NCI-H2171 (cell line): ENCODE measurements at places on chromosomes 13 and 19.

- peak; percentile 44 for DNase-seq
These were observed 1.6 kb downstream of the METTL21C start for GRCh38 chr13:102693250-102693649.

DNA sequence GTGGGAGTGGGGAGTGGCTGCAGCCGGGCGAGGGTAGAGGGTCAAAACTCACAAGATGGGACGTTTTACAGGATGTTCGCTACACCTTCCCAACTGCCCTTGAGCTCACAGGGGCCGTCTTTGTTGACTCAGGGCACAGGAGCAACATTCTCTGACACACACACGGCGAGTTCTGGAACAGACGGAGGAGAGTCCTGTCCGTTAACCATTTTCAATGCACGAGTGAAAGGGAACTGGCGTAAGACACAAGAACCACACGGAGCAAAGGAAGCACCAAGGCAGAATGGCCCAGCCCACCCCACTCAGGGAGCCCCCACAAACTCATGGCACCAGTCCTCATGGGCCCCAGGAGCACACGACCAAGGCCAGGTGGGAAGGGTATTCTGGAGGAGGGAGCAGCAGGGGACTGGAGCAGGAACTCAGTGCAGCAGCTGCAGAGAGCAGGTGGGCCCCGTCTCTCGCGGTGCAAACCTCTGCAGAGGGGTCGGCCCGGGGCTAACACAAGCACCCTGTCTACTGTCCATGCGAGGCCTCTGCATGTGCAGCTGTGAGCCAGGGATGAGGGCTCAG is 37.9 kb upstream of the ISYNA1 start:
- no peak for DNase-seq

GRCh38 chr13:45209229-45209628 is 8.4 kb upstream of the KCTD4 start:
- no peak for DNase-seq

DNA sequence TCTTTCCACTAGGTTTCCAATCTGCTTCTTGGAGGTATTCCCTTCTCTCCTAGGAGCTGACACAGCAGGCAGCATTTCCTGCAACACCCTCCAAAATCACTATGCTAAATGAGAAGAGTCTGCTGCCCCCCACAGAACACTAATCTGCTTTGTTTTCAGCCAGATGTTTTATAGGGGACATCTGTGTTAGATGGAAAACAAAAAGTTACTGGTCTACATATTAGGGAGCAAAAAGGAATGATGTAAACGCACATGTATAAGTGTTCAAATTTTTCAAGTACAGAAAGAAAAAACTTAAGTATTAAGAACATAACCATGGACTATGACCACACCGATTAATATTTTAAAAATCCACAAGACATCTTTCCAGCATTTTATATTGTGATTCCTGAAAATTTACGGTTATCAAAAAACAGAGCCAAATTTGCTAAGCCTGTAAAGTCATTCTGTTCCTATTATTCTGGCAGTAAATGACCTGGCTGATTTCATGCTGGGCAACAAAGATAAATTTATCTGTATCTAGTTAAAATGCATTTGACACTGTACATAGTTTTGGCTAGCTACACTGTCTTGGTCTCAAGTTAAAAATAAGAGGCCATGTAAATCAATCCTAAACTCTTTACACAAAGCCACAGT is 63.3 kb downstream of the DCLK1 start:
- DNase-seq = no peak

GRCh38 chr19:56840451-56841192 is at the start of the genes PEG3 and ZIM2:
Gene PEG3 (minus strand): TSS chr19:56840726. CDS start chr19:56824655, 16,071 bp downstream.
Gene ZIM2 (minus strand): TSS chr19:56840726. CDS start chr19:56824277, 16,449 bp downstream.
- DNase-seq = no peak

- DNase-seq = no peak
These were observed 757 bp downstream of the EGLN2 start for GRCh38 chr19:40799558-40800338.

DNA sequence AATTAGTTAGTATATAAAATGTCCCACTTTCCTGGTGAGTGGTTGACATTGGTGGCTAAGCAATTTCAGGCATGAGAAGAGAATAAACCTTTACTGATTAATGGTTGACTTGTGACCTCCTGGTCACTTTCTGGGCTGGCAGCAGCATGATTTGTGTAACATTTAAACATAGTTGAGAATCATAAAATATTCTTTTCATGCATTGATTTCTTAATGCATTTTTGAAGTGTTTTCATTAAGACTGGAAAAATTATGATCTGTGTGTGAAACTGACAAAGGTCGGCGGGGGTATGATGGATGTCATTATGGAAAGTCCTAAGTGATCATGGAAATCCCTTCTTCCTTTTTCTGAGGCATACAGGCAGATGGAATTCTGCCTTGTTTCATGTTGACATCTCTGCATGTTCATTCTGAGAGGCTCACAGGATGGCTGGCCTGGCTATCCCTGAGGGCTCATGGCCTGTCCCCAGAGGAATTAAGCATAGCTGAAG is 98.7 kb upstream of the RNF113B start:
- DNase-seq = no peak

DNA sequence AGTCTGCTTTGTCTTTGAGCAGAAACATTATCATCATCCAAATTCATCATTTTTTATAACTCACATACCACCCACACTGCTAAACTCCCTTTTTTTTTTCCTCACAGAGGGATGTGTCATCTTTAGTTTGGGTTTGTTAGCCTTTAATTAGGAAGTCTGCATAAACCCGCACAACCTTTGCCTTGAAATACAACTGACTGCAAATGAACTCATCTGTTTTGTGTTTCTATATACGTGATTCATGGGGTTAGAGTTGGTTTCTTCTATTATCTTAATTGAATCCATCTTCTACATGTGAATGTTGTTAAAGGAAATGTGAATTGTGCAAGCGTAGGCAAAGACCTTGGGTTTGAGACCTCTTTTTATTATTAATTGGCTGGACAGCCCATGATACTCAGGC is 102.7 kb downstream of the SLAIN1 start:
- DNase-seq = no peak

- DNase-seq = no peak
These were observed 1.9 kb downstream of the DIRAS1 start for GRCh38 chr19:2719232-2719735.

DNA sequence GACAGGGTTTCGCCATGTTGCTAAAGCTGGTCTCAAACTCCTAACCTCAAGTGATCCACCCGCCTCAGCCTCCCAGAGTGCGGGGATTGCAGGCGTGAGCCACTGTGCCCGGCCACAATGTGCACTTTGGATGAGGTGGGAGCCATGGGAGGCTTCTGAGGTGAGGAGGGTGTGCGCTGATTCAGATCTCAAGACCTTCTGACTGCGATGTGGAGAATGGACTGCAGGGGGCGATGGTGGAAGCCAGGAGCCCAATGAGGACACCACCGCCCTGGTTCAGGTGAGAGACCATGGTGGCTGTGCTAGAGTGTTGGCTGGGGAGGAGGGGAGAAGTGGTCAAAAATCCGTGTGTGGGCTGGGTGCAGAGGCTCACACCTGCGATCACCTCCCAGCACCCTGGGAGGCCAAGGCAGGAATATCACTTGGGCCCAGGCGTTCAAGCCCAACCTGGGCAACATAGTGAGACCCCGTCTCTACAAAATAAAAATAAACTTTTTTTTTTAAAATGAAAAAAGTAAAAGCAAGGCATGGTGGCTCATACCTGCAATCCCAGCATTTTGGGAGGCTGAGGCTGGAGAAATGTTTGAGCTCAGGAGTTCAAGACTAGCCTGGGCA is 5.6 kb downstream of the INAFM1 start:
- no peak for DNase-seq

DNA sequence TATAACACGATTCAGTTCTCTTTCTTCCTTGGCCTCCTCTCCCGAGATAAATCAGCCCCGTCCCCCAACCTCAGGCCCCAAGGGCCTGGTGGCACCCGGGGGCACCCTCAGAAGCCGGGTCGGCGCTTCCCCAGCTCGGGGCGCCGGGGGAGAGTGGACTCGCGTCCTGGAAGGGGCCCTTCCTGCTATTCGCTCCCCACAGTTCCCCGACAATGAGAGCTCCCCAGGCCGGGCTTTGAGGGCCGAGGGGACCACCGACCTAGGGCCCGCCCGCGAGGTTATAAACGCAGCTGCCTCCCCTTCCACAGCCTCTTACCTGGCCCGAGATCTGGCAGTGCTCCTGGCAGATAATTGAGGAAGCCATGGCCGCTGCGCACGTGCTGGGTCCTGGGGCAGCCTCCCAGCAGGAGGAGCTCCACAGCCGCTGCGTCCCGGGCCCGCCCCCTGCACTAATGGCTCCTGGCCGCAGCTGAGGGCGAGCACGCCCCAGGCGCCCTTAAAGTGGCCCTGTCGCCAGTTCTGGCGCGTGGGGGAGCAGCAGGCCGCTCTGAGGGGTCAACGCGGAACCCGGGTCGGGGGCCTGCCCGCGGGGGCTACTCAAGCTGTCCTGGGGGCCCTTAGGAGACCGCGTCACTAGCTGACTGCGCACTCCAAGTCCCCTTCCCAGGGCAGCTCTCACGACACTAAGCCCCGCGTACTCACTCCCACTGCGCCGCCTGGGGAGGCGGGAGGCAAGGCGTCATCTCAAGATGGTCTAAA is at the start of gene SOHLH2:
Gene SOHLH2, minus strand, starts transcription at position 394 of the 759 bp plus-strand sequence. Its CDS starts 30 bp downstream, at position 364.
- DNase-seq = no peak

- DNase-seq = no peak
These were observed 26.9 kb downstream of the SMARCA4 start for GRCh38 chr19:10987571-10988297.

DNA sequence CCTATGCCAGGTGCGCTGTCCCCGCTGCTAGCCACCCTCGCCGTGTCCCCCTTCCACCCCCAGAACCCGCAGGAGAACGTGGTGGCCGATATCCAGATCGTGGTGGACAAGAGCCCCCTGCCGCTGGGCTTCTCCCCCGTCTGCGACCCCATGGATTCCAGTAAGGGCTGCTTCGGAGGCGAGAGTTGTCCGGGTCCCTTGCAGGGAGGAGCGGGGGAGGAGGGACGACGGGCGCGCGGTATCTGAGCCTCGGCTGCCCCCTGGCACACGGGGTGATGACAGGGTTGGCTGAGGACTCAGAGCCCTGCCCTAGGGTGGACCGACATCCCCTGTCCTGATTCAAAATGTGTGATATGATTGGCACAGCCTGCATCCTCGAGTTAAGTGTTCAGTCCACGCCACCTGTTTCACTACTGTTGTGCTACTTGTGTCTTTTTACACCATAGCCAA is 653 bp downstream of the MVB12A start:
- DNase-seq = no peak

- DNase-seq = no peak
These were observed 28.2 kb downstream of the CILP2 start for GRCh38 chr19:19566306-19566705.

DNA sequence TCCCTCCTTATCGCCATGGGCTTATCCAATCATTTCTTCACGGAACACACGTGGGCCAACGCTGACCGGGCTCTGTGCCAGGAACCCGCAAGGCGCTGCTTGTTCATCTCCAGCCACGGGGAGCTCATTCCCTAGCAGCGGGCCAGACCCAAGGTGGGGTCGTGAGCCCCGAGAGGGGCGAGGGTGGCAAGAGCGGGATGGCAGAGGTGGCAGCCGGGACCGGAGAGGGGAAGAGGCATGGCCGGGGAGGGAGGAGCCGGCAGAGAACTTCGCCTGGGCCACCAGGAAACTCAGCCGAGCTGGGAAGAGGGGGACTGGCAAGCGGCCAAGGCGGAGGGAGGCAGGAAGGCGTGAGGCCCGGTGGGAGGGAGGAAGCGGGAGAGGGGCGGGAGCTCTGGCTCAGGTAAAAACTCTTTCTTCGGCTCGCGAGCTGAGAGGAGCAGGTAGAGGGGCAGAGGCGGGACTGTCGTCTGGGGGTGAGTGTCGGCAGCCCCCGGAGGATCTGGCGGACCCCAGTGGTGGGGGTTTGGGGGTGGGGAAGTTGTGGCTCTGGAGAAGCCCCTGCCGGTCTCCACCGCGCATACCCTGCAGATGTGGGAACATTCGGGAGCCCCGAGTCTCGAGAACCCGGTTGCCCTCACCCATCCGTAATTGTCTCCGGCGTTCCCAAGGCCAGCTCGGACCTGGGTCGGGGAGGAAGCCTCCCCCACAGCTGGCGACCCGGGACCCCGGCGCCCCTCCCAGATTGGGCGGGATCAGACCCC is at the start of gene B3GNT3:
Gene B3GNT3, plus strand, starts transcription at position 408 of the 764 bp plus-strand sequence. CDS start 12,670 bp downstream, outside the sequence.
- peak; percentile 62 for DNase-seq

GRCh38 chr19:10760273-10760944 is 42.5 kb downstream of the DNM2 start:
- DNase-seq = peak; percentile 42

DNA sequence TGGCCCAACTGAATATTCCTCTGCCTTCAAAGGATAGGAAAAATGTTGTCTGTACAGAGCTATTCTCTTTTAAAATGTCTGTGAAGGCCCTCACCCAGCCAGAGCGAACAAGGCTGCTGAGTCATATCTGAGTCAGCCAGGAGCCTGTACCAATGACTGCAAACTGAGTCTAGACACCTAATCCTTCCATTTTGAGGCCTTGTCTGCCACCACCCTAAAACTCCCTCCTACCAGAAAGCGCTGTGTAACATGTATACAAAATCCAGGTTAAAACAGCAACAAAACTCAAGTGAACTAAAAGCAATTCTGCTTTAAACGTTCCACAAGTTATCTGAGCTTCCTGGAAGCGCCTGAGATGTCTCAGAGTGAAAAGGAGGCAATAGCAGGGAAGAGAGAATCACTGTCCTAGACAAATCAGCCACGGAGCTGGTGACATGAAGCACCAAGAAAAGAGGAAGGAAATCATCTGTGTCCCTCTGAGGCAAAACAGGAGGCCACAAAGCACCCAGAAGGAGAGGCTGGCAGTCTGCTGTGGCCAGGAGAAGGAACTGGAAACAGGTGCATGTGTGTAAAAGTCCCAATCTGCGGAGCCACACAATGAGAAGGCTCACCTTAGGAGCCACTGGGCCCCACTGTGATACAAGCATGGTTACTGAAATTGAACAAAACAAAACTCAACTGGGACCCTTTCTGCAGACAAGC is 10.2 kb downstream of the DHRS12 start:
- no peak for DNase-seq

DNA sequence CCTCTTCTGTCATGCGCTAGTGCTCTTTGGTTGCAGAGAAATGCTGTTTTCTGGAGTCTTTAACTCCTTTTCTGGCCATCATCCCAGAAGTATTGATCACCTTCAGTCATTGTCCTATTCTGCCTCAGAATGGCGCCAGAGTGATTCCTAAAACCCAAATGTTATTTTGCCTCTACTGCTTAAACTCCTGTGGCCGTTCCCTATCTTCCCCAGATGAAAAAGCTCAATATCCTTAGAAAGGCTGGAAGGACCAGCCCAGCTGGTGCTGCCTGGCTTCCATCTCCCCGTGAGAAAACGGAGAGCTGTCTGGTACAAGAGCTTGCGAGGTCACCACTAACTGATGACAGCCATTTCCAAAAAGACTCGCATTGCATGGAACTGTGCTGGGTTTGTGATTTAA is 179.1 kb downstream of the RBM26 start:
- no peak for DNase-seq

GRCh38 chr19:369876-370275 is 25.3 kb upstream of the MIER2 start:
- no peak for DNase-seq

- DNase-seq = peak; percentile 85
These were observed 50.6 kb downstream of the DPF1 start for GRCh38 chr19:38173291-38174041.

DNA sequence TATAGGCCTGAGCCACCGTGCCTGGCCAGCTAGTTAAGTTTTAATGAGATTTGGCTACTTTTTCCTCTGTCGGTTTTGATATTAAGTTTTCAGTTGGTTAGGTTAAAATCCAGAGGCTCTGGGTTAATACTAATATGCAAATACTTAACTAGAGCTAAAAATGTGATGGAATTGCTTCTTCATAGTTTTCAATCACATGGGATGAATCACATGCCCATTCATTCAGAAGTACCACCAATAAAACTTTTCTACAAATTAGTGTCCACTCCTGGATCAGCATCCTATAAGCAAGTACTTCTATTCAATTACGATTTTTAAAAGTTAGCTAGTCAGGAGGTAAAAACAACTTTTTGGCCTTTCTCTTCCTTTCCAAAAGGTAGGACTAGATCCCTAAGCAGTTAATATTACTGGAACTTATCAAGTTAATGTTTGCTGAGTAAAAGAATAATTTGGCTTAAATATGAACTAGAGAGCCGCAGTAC is 4.3 kb downstream of the SLC25A30 start:
- no peak for DNase-seq
